ENCODE measurements at places on chromosomes 4 and X.

DNA sequence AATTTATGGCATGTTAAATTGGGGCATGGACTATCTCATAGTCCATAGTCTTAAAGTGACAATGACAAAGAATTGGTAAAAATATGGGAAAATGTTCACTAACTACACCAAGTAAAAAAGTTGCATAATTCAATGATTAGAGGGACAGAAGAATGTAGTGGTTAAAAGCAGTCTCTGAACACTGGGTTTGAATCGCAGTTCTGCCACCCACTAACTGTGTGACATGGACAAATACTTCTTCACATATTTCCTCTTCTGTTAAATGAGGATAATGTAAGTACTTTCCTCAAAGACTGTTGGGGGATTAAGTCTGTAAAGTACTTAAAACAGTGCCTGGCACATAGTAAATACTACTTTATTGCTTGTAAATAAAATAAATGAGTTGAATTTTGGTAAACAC lies 15.3 kb downstream of the COQ2 start:
- no peak for DNase-seq

DNA sequence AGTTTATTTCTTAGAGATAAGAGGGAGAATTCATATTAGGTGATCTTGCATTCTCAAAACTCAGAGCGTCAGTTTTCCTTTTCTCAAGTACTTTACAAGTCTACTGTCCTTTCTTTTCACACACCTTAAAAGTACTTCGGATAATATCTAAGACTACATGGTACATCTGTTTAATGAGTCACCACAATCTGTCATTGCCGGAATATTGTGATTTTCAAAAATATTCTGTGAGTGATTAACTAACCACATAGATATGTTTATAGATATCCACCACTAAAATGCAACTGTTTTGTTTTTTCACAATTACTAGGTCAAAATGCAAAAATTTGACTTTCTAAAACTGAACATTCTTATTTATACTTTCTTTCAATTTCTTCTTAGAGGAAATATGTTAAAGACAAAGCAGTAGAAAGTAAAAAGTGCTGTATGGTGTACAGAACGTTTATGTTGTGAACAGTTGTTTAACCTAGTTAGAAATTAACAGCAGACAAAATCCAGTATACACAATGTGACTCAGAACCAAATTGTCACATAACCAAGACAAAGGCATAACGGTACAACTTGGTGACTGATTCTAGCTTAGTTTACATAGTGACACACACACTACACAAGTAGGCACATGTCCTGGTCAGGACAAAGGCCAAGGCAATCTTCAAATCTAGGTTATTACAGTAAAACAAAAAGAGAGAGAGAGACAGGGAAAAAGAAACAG lies 482.9 kb downstream of the NAF1 start:
- no peak for DNase-seq

DNA sequence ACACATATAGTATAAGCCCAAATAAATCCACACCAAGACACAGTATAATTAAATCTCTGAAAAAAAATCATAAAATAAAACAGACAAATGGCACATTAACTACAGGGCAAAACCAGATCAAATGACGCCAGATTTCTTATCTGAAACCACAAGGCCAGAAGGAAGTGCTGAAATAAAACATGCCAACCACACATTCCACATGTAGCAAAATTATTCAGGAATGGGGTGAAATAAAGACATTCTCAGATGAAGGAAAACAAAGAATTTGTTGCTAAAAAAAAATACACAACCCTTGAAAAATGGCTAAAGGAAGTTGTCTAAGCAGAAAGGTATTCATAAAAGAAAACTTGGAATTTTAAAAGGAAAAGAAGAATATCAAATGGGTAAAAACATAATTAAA lies 4.5 kb upstream of the DCAF12L1 start:
- DNase-seq: no peak

DNA sequence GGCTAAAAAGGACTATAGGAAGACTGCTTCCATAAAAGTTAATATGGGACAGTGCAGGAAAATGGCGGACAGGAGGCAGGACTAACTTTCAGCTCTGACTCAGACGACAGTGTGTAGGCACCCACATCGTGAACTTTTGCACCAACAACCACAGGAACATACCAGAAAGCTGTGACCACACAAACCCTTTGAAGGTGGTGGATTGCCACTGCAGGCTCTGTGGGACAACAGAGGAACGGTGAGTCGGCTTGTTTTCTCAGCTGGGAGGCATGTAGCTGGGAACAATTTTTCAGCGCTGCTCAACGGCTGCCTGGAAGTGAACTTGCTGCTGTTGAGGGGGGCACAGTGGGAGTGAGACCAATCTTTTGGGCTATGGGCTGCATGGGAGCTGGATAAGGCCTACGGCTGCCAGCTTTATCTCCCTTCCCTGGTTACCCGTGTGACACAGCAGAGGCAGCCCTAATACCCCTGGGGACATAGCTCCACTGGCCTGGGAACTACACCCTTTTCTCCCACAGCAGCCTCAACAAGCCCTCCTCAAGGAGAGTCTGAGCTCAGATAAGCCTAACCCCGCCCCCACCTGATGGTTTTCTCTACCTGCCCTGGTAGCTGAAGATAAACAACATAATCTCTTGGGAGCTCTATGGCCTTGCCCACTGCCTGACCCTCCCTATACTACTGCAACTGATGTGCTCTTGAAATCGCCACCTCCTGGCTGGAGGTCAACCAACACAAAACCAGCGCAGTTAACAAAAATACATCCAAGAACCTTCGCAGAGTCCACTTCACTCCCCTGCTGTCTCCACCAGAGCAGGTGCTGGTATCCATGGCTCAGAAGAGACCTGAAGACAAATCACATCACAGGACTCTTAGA lies 1537.0 kb downstream of the C4orf33 start:
- DNase-seq: no peak

- DNase-seq: no peak
Measured at GRCh38 chrX:37302569-37302968, 46.6 kb upstream of the PRRG1 start.

DNA sequence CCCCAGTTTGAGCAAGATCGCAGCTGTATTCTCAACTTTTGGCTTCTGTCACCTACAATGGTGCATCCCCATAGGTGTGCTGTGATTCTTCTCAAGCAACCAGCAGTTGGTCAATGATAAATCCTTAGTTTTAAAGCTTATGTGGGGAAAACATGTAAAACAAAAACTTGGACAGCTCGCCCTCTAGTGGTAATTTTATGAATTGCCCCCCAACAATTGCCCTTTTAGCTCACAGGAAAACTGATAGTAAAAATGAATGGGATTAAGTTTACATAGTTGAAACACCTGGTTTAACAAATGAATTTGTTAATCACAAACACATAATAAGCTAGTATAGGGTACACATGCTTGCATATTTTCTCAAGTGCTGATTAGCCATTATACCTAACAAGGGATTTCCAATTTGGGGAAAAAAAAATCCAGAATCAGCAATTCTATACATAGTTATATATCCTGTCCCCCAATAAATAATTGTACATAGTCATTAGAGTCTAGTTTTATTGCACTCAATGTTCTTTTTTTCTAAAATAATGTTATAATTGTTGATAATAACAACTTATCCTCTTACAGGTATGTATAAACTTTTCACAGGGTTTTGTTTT lies 30.1 kb downstream of the TEX13A start:
- DNase-seq: no peak

DNA sequence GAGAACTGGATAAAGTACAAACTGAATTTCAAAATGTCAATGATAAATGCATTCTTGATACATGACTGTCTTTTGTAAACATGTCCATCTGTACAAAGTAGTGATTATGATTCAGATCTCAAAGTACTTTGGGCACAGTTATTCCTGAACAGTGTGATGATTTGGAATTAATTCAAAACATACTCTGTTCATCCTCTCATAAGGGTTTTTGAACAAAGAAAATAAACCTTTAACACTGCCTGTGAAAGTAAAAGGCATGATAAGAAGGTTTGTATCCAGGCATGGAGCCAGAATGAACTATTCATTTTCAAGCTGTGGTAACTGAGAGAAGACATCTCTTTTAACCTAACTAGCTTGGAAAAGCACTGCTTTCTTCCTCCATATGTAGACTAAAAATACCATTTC lies 883 bp upstream of the KLHL4 start:
- DNase-seq: no peak

DNA sequence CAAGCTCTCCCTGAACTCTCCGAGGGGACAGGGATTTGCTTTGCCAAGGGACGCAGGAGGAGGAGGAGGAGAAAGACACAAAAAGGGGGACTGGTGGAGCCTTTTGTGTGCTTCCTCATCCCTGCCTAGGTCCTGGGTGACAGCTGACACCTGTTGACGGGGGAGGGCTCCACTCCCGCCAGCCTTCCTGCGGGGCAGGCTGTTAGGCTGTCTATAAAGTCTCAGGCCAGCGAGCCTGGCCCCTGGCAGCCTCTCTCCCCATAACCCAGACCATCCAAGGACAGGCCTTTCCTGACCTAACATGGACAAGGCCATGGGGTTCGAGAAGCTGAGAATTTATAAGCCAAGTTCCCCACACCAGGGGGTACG lies 832 bp upstream of the EVC2 start:
- no peak for DNase-seq

- DNase-seq: no peak
Measured at GRCh38 chrX:11210415-11210801, 82.8 kb upstream of the AMELX start.

DNA sequence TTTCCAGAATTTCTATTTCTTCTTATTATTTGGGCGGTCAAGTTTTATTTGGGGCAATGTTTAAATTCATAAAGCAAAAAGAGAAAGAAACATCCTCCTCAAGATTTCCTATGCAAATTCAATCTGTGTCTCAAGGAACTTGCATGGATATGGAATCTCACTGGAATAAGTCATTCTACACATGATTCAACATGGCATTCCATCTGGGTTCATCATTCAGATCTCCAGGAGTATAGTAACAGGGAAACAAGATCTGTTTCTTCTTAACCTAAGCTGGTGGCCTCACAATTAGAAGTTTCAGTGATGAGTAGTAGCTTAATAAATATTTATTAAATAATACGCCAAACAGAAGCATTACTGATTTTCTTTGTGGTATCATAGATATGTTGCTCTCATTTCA lies 19.8 kb downstream of the KLHL34 start:
- no peak for DNase-seq

GRCh38 chrX:19579485-19579884 lies 64.2 kb upstream of the MAP3K15 start:
- no peak for DNase-seq

DNA sequence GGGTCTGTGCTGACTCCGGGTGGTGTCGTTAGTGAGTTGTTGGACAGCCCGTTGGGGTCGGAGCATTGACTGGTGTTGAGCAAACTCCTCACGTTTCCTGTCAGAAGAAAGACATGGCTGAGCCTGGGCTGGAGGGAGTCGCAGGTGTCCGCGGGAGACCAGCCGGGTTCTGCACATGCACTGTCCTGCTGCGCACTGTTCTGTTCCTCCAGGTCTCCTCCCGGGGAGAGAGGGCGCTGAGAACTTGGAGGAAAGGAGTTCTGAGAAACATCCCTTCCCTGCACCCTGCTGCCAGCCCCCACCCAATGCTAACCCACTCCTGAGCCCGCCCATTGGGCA lies 1.1 kb downstream of the ZNF141 start:
- no peak for DNase-seq

Measured in glomerular endothelial cell (primary cell).